ENCODE measurements at places on chromosomes 7 and 10.
A peak's percentile ranks its signal among the peaks of the same experiment; 100 is the strongest.

DNA sequence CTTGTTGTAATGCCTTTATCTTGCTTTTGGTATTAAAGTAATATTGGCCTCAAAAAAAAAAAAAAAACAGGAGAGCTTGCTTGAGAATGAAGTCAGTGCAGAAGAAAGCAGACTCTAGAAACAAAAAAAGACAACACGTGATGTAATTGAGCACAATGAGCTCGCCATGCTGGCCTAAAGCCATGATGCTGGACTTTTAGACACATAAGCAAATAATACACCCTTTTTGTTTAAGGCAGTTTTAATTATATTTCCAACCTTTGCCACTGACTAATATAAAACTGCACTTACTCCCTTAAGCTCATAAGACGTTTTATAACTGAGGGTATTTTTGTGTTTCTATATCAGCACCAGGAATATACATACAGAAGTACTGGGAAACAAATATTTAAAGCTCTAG is 798.3 kb downstream of the KCNMA1 start:
- DNase-seq, result no peak

DNA sequence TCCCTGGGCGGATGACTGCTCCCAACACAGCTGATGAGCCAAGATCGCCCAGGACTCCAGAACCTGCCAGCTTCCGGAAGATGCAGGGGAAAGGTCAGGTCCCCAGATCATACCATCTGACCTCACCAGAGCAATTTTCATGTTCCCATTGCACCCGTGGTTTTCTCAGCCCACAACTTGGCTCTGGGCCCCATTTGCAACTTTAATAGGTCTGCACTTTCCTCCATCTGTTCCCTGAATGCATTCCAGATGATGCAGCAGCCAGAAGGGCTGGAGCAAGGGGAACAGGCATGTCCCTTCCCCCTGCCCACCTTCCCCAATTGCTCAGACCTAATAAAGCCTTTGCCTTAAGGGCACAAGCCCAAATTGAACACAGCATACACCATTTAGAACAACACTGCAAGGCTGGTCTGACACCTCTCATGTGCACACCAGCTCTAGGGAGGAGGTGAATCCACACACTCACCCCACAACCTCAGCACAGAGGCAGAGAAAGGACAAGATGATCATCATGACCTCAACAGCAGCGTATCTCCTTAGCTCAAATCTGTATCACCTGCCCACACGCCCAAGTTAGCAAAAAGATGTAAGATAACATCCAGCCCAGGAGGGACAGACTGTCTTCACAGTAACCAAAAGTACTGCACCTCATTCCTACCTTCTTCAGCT is 87.5 kb downstream of the PLXNA4 start:
- no peak for DNase-seq

DNA sequence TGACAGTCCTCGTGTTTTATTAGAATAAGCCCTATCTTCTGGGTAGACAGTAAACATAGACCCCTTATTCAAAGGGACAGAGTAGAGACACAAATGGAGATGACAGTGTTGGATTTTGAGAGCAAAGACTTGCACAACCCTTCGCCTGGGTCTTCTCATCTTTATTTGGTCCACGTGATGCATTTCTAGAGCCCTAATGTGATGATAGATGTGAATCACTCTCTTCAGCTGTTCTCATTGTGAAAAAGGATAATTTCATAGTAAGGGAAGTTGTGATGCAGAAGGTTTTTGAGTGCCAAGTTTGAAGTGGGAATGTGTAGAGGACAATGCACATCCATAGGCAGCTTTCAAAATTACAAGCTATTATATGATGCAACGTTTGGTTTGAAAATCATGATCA is 86.3 kb downstream of the CREB5 start:
- no peak for DNase-seq

GRCh38 chr7:71485586-71485985 is 353.6 kb downstream of the GALNT17 start:
- no peak for DNase-seq

GRCh38 chr10:71727738-71728737 is 8.5 kb upstream of the C10orf105 start:
- DNase-seq, result peak; percentile 65

DNA sequence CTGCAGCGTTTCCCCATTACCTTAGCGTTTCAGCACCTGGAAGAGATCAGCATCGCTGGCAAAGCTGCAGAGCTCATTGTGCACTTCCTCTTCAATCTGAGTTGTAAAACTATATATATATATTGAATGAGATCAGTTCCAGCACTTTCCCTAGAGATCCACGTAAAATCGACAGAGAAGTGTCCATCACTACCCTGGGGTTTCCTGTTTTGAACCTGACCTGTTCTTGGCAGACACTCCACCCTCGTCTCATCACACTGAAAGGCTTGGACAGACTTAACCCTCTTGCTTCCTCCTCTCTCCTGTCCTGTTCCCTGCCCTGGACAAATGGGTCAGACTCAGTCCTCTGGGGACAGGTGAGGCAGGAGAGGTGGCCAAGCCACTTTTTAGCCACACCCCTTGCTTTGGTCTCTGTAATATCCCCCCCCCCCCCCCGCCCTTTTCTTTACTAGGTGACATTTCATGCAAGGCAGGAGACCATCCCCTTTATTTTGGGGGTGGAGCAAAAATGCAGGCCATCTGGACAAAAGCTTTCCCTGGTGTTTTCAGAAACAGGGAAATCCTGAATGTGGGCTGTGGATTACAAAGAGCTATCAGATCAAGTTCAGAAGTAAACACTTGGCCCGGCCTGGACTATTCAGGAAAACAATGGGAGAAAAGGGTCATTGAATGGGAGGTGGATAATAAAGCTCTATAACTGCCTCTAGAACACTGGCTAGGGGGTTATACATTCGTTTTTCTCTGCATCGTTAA is 83.7 kb upstream of the KDM7A start:
- no peak for DNase-seq

GRCh38 chr7:73452999-73453635 is 19.5 kb downstream of the FZD9 start:
- DNase-seq, result no peak

- DNase-seq, result no peak
Observed at GRCh38 chr10:83166344-83166743, 973.0 kb upstream of the GHITM start.

- DNase-seq, result no peak
Observed at GRCh38 chr10:94315024-94315451, 47.7 kb downstream of the NOC3L start.

- no peak for DNase-seq
Observed at GRCh38 chr10:75347186-75347585, 54.4 kb downstream of the ZNF503 start.

GRCh38 chr7:36219429-36219828 is 66.4 kb downstream of the EEPD1 start:
- no peak for DNase-seq

DNA sequence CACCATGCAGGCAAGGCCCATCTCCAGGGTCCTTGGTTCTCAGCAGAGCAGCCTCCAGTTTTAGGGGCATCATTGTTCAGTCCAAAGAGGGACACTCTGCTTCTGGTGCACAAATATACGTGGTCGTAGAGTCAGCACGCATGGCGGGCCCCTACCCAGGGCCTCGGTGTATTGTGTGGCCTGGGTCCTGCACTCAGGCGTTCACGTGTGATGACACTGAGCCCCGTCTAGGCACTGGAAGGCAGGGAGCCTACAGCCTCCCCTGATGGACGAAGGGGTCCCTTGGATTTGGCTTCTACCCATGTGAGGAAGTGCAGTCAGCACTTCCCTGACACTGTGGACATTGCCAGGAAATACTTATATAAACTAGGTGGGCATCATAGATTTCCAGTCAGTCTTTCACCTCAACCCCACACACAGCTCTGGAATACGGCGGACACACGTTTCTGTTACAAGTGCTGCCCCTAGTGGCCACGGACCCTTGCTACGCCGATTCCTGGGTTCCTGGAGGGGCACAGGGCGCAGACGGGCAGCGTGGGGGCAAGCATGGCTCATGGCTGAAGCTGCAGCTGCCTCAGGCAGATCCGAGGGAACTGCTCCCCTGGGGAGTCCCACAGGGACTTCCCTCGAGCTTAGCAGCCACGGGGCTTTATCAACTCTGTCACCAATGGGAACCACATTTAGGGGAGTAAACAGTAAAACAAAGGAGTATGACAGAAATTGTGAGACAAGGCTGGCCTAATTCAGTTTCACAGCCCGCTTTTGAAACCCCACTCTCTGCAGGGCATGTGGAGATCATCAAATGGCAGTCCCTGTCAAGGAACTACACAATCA is 25.4 kb downstream of the AIFM2 start:
- DNase-seq, result no peak

DNA sequence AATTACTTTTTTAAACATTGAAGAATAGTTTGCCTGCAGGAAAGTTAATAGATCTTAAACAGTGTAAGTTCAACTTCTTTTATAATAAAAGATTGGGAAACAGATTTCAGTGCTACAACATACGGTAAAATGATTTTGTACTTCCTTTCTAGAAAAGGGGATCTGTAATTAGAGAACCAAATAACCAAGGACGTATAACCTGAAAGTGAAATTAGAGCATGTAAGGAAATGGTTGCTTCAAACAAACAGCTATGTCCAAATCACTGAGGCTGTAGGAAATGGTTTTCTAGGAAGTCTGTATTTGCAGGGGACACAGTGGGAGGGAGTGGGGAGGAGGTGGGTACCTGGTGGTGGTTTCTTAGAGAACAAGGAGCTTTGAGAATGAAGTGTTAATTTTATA is 57.9 kb upstream of the EXOC6 start:
- no peak for DNase-seq

GRCh38 chr7:158073845-158074840 is 513.5 kb downstream of the PTPRN2 start:
- DNase-seq, result no peak

DNA sequence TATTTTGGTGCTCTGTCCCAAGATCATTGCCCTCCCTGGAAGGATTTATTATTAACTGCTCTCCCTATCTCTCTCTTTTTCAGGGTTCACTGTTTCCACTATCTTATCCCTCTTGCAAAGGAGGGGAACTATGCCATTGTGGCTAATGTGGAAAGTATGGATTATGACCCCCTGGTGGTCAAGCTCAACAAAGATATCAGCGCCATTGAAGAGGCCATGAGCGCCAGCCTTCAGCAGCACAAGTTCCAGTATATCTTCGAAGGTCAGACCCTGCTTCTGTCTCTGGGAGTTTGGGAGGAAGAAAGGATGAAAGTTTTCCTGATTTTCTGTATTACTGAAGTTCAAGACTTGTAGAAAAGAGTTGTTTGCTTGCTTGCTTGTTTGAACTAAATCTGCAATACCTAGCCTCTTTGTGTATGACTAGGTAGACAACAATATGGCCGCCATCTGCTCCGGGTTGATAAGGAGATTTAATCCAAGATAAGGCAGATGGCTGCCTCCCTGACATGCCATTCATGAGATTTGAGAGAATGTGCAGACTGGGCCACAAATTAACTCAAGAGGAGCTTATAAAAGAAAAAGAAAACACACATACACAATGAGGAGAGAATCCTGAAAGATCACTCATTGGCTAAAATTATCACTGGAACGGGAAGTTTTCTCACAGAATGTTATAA is 122.2 kb upstream of the LRGUK start:
- DNase-seq, result no peak

- no peak for DNase-seq
Observed at GRCh38 chr10:124262234-124262865, 156.4 kb downstream of the OAT start.

DNA sequence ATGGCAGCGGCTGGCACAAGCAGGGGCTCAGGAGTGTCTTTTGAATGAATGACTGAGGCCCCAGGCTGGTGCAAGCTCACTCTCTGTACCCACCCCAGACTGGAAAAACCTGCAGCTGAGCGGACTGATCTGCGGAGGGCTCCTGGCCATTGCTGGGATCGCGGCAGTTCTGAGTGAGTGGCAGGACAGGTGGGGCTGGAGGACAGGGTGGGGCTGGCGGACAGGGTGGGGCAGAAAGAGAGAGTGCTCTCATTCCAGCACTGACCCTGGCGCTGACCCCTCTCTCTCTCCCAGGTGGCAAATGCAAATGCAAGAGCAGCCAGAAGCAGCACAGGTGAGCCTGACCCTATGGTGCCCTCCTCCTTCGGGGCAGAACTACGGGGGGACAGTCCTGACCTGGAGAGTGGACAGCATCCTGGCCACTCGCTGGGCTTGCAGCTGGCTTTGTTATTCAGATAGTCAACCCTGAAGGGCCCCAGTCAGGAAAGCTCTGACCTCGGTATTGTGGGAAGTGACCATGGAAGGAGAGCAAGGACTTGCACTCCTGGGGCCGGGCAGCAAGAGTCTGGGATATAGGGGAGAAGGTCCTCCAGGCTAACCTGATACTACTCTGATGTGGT is 4.1 kb downstream of the FXYD4 start:
- DNase-seq, result no peak

DNA sequence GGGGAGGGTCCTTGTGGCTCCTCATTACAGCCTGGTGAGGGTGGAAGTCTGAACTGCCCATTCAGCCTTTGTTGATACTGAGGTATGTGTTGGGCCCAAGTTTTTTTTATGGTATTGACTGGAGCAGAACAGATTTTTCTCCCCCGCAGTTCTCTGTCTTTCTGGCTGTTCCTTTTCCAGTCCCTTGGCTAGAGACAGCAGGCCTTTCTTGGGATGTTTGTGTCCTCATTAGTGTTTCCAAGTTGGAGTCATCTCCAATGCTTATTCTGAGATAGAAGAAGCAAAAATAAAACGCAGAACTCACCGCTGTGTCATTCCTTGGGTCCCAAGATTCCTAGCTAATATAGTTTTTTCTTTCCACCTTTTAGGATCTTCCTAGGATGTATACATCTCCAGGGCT is 193.3 kb downstream of the RAMP3 start:
- no peak for DNase-seq
